ENCODE measurements at places on chromosomes 3 and 15. TPM values are rescaled to one million over a fixed set of nuclear protein-coding genes. Genes with fewer than 3 reads are reported as not detected.

- DNase-seq = peak; percentile 90
These were observed 73.9 kb downstream of the CPN2 start for GRCh38 chr3:194277104-194277785.

- no peak for DNase-seq
These were observed 647.2 kb upstream of the UBE2E2 start for GRCh38 chr3:22555753-22556435.

DNA sequence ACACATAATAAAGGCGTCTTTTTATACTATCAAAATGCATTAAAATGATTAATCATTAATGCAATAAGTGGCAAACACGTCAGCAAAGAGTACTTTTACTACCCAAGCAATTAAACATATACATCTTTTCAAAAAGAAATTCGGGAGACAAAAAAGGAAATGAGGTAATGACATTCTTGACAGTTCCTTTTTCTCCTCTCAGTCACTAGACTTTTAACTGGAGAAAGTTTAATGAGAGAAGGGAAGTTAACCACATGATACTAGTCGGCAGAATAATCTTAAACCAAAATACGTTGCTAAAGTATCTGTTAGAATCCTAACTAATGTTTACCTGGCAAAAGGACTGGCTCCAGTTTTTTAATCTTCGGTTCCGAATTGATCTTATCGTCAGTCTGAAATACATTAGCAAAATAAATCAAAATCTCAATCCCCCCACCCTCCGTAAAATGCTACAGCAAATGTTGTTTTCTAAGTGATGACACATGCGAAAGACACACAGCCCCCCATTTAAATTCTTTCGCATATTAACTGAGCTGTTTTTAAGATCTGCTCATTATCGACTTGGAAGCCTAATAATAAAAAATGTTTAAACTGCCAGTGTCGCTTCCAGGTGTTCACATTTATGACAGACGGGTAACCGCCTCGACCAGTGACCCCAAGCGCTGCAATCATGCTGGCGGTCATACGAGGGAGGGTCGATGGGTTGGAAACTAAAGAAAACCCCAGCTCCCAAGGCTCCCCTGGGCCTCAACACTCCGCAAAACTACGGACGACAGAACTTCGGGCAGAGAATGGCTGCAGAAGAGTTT lies 778 bp downstream of the MTMR10 start:
- peak; percentile 47 for DNase-seq

DNA sequence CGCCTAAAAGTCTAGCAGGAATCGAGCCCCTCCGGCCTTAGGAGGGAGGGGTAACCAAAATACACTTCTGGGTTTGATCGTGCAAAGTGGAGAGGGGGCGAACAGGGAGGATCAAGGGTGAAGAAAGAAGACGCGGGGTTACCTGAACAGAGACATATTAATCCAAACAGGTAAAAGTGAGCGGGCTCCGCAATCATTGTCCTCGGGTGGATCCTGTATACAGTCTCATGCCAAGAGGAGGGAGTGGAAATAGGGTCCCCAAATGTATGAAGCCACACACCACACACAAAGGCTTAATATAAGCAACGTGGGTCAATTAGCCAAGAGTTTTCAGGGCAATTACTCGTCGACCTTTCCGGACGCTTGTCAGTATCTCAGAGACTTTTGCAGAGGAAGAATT lies 749.5 kb downstream of the ROBO1 start:
- DNase-seq = no peak

DNA sequence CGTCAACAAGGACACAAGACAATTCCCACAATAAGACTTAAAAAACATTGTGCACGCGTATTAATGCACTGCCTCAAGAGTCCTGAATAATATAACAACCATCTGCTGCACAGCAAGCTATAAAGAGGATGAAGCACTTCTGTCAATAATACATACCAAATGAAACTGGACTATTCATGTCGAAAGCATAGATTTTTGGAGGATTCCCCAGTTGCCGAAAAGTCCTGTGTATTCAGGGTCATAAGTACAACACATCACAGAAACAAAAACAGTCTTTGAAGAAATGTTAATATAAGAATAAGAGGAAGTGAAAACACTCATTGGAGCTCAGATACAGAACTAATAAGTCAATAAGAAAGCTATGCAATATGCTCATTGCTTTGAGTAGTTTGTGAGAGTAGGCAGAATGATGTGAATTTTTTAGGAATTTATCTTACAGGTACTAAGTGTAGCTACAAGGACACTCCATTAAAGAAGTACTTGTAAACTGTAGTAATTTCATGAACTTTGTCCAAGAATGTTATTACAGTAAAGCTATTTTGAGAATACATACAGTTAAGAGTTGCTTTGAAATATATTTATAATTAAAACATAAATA lies 31.6 kb downstream of the CBLB start:
- no peak for DNase-seq

DNA sequence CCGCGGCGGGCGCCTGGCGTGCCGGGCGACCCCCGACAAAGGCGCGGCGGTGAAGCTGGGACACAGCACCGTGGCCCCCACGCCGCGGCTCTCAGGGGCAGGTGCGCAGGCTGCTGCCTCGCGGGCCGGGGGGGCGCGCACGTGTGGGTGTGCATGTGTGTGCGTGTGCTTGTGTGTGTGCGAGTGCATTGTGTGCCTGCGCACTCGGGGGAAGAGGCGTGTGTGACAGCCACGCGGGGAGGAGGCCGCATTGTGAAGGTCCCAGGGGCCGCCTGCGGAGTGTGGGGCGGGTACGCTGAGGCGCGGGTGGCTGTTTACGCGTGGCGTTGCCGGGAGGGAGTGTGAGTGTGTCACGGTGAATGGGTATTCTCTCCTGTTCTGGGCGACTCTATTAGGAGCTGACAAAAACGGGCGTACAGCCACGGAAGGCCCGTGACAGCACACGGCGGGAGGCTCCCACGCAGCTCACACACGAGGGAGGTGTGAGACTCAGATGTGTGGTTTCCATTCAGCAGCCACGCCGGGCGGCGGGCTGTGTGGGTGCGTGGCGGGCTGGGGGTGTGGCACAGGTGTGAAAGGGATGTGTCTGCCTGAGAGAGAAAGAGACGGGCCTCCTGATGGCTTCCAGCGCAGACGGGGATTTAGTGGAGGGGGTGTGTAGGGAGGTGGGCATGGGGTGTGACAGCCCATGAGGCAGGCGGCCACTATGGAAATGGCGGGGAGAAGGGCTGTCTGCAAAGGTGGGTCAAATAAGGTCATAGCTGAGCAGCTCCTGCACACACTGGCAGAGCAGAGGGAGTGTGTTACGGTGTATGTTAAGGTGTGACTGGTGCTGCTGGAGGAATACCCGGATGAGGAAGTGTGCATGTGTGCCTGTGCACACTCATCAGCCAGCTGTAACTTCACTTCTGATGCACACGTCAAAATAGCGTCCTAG lies 750 bp downstream of the PODXL2 start:
- DNase-seq = peak; percentile 77

DNA sequence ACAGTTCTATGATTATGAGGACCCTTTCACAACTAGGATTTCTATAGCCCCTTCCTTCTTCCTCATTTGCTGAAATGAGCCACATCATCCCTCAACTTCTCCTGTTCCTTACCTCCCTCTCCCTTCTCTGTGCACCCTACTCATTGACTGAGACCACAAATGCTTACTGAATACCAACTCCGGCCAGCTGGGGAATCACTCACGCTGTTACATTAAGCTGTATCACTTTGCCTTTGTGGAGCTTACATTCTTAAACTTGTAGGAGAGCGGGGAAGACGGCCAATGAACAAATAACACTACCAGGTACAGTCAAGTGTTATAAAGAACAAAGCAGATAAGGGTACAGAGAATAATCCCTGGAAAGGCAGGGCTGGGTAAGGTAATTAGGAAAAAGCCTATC lies 5.7 kb downstream of the SUCLG2 start:
- no peak for DNase-seq

- no peak for DNase-seq
These were observed 265.5 kb downstream of the SATB1 start for GRCh38 chr3:18159681-18160080.

GRCh38 chr15:64895285-64896065 lies 16.2 kb upstream of the ANKDD1A start:
- no peak for DNase-seq

DNA sequence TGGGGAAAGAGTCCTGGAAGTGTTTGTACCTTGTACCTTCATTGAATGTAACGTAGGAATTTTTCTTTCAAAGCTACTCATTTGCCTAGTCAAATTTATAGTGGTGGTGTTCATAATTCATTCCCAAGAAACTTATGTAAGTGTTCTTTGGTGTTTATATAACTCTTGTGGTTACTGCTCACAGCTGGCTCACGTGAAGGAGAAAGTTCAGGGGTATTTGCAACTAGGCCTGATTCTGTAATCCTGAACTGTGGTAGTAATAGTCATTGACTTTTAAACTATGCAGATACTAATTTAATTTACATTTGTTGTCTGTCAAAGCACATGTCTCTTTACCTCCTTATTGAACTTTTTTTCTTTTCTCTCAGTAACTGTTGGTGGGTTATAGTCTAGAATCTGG lies 50.5 kb upstream of the TEX264 start:
- no peak for DNase-seq

DNA sequence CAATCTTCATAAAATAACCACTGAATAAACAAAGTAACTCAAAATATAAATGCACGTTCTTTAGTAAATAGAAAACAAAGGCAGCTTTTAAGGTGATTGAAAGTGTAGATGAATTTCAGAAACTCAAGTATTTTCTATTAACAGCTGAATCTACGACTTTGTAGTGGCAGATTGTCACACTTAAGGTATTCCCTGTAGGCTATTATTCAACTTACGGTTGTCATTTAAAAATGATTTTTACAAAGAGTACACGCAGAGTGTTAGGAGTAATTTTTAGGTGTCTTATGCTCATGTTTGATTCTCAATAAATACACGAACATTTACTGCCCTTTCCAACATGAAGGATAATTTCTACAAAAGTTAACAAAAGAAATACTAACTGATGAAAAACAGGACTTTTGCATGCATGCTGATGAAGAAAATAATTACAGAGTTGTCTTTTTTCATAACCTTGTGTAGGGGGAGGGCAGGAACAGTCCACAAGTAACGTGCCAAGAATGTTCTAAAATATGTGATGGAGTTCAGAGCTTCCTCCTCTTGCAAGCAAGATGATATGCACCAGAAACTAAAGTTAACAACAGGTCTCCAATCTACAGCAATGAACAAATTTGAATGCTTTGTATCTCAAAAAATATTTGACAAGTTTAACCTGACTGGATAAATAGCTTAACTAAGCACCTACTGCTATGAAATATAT lies 16.7 kb downstream of the DCBLD2 start:
- DNase-seq = no peak

DNA sequence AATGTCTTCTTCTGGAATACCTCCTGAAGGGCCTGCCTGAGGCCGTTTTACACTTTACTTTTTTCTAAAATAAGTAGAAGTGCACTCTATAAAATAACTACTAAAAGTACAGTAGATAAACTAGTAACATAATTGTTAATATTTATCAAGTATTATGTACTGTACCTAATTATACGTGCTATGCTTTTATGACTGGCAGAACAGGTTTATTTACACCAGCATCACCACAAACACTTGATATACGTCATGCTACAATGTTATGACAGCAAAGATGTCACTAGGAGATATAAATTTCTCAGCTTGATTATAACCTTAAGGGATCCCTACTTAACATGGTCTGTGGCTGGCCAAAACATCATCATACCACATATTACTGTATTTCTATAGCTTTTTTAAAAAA lies 29.4 kb downstream of the DLG1 start:
- no peak for DNase-seq

DNA sequence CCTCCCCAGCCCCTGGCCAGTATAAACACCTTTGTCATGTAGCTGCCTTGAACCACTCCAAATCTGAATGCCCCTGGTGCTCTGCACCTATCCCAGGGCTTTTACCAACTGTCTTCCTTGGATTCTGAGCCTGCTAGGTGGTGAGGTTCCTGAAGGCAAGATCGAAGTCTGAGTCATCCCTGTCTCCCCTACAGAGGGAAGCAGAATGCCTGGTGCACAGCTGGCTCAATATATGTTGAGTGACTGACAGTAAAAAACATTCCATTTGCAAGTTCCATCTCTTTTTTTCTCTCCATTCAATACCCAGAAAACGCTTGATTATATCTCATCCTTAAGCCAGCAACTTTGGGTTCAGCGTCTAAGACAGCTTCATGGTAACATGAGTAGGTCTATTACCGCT lies 24.7 kb downstream of the SLC24A1 start:
- no peak for DNase-seq

DNA sequence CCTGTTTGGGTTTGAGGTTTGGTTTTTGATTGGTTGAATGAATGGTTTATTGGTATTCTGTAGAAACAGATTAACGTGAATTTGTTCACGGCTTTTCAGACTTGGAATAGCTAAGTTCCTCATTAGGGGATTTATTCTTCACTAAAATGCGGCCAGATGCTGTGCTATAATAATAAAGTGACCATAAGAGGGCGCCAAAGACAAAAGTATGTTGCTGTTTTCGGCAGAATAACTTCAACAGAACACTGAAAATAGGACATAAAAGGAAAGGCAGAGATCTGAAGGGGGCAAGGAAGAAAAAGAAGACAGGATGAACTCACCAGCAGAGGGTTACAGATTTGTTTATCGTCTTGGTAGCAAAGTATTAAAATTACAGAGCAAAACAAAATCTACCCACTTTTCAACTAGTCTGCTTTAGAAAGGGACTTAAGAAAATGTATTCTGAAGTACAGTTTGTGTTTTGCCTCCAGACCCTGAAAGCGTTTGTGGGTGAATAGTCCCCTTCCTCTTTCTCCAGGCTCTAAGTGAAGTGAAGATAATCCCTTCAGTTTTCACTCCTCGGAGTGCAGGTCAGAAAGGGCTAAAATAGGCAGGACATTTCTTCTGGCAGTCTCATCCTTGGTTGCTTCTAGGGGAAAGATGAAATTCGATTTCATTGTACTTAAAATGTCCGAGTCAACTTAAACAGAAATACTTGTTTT lies 147.6 kb downstream of the IL20RB start:
- DNase-seq = no peak

GRCh38 chr15:27845535-27846369 lies 253.4 kb downstream of the OCA2 start:
- no peak for DNase-seq

GRCh38 chr15:77064539-77065308 lies 6.2 kb downstream of the TSPAN3 start:
- no peak for DNase-seq

The TMEM40 gene
- total RNA-seq = not detected

The SAMD7 gene
- not detected for total RNA-seq

The DLG1 gene
- 100 TPM for total RNA-seq

The TYRO3 gene
- 9.8 TPM for total RNA-seq

The FBXW12 gene
- not detected for total RNA-seq

The VIPR1 gene
- 7.6 TPM for total RNA-seq

The GOLIM4 gene
- 48.8 TPM for total RNA-seq

The CPN2 gene
- total RNA-seq = not detected
